ENCODE measurements at places on chromosomes 4 and X. TPM values are rescaled to one million over a fixed set of nuclear protein-coding genes. Genes with fewer than 3 reads are reported as not detected.
A peak's percentile ranks its signal among the peaks of the same experiment; 100 is the strongest.

- no peak for DNase-seq
- H3K36me3 ChIP-seq: no peaks in the 10 kb centered on the region
- no peak overlapping the region for H3K4me3 ChIP-seq
- no peaks in the 10 kb centered on the region for H3K4me1 ChIP-seq
These were observed 562.0 kb upstream of the AADAT start for GRCh38 chr4:170651786-170652185.

Gene ASB12
- 0.85 TPM for total RNA-seq

GRCh38 chrX:130082244-130083106 lies 27.8 kb downstream of the ELF4 start:
- H3K36me3 ChIP-seq: no peaks in the 10 kb centered on the region
- peak overlapping the region; percentile 3 for H3K4me3 ChIP-seq
- peak overlapping the region; percentile 27 for H3K27ac ChIP-seq

DNA sequence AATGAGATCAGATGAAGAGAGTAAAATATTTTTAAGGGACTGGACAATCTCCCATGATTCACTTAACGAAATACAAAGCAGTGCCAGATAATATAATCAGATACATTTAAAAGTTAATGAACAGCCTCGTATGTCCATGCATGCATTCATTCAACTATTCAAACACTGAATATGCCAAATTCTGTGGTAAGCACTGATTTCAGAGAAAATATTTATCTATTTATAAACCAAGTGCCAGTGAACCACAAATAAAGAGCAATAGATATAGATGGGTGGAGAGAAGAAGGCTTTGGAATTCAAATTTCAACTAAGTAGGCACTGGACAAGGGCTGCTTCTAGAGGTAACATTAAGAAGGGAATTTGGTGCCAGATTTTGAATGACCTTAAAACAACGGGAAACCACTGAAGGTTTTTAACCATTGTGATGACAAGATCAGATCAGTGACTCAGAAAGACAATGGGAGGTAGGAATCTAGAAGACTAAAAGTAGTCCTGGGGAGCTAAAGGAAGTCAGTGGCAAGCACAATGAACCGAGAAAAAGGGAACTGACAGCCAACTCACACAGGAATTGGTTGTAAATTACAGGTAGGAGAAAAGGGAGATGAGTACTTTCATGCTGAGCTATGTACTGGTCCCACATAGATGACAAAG lies 14.2 kb downstream of the ELOVL6 start:
- no peak overlapping the region for H3K27ac ChIP-seq
- H3K4me3 ChIP-seq: no peak overlapping the region
- no peak for DNase-seq
- no peaks in the 10 kb centered on the region for H3K4me1 ChIP-seq

DNA sequence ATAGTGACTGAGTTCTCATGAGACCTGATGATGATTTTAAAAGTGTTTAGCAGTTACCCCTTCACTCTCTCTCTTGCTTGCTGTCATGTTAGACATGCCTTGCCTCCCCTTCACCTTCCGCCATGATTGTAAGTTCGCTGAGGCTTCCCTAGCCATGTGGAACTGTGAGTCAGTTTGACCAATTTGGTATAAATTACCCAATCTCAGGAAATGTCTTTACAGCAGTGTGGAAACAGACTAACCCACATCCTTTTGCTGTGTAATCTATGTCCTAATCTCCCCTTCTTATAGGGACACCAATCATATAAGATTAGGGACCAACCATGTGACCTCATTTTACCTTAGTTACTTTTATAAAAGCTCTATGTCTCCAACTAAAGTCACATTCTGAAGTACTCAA lies 677.8 kb downstream of the ADGRL3 start:
- H3K4me1 ChIP-seq: no peaks in the 10 kb centered on the region
- no peak for DNase-seq

DNA sequence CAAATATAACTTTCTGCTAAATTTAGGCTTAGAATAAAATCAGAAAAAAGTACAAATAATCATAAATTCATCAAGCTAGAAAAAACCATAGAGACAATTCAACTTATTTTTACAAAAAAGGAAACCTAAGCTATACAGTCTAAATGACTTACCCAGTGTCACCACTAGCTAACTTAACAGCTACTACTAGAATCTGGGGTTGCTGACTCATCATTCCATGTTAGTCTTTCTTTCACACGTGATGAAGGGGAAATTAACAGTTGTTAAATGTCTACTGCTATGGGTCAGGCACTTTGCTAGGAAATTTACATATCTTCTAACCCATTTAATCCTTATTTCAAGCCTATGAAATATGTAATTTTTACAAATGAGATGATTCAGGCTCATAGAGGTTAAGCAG lies 349.3 kb upstream of the GALNT7 start:
- H3K27ac ChIP-seq: no peak overlapping the region
- H3K27me3 ChIP-seq: no peaks in the 10 kb centered on the region
- no peak overlapping the region for H3K4me3 ChIP-seq
- no peaks in the 10 kb centered on the region for H3K4me1 ChIP-seq
- no peak for DNase-seq
- H3K36me3 ChIP-seq: no peaks in the 10 kb centered on the region

- no peaks in the 10 kb centered on the region for H3K27me3 ChIP-seq
- H3K4me1 ChIP-seq: no peaks in the 10 kb centered on the region
- H3K27ac ChIP-seq: no peak overlapping the region
- no peak for DNase-seq
- no peak overlapping the region for H3K4me3 ChIP-seq
These were observed 165.3 kb upstream of the FAM241A start for GRCh38 chr4:111979921-111980320.

DNA sequence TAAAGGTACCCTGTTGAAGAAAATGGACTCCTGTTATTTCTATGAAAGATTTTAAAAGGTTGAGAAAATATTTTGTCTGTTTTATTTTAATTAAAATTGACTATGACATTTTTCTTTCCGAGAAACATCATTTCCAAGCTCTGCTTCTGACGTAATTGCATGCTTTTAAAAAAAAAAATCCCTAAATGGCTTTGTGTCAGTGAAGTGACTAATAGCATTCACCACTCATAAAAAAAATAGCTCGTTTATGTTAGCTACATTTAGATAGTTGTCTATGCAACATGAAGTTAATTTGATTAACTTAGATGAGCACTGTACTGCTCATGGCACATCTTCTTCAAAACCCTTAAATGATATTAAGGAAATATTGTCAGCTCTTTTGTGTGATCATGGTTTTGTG lies 105.1 kb upstream of the KLHL13 start:
- no peak overlapping the region for H3K27ac ChIP-seq
- H3K27me3 ChIP-seq: no peaks in the 10 kb centered on the region
- H3K36me3 ChIP-seq: no peaks in the 10 kb centered on the region
- H3K4me3 ChIP-seq: no peak overlapping the region
- H3K4me1 ChIP-seq: no peaks in the 10 kb centered on the region

Gene TMEM150C
- total RNA-seq: 14.2 TPM

Gene PNCK
- 4.0 TPM for total RNA-seq

DNA sequence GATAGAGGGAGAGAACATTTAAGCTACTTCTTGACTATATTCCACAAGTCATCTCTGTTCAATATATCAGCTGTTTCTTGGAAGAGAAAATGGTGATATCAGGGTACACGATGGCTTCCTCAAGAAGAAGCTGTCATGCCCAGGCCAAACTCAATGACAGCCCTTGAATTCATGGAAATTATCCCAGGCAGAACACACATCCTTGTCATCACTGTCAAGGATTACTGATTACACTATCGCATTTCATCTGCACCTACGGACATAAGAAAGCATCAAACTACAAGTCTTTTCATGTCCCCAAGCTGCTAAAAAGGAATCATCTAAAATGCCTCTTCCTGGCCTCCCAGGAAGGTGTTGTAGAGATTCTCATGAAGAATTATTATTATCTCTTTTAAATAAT lies 165.2 kb upstream of the SLC7A11 start:
- no peak overlapping the region for H3K4me3 ChIP-seq
- no peak for DNase-seq
- no peak overlapping the region for H3K27ac ChIP-seq
- H3K36me3 ChIP-seq: no peaks in the 10 kb centered on the region

- no peaks in the 10 kb centered on the region for H3K4me1 ChIP-seq
- no peak for DNase-seq
- no peak overlapping the region for H3K4me3 ChIP-seq
- H3K27ac ChIP-seq: no peak overlapping the region
These were observed 66.3 kb upstream of the PUDP start for GRCh38 chrX:7214251-7214650.

Gene USP17L25
- total RNA-seq: not detected

- no peak overlapping the region for H3K4me3 ChIP-seq
- H3K36me3 ChIP-seq: no peaks in the 10 kb centered on the region
- DNase-seq: no peak
- no peak overlapping the region for H3K27ac ChIP-seq
These were observed 726.1 kb upstream of the GALNTL6 start for GRCh38 chr4:171087089-171087488.

DNA sequence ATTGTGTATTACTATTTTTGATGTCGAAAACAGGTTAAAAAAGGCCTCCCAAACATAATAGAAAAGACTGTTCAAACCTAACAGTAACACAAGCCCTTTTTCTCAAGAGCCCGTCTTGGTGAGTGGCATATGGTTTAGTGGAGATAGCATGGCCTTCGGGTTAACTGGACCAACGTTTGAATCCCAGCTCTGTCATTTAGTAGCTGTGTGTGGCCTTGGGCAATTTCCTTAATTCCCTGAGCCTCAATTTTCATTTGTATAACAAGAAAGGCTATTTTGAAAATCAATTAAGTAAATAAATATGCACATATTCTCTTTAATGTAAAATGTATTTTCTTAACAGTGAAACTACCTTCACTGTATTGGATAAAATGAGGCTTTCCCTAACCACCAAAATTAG lies 62.3 kb downstream of the HELT start:
- no peaks in the 10 kb centered on the region for H3K27me3 ChIP-seq
- H3K4me1 ChIP-seq: no peaks in the 10 kb centered on the region
- H3K36me3 ChIP-seq: no peaks in the 10 kb centered on the region
- DNase-seq: no peak
- H3K27ac ChIP-seq: no peak overlapping the region

GRCh38 chrX:107721318-107721717 lies 54.3 kb downstream of the TSC22D3 start:
- H3K36me3 ChIP-seq: peaks cover 2% of the 10 kb centered on the region
- peaks cover 33% of the 10 kb centered on the region for H3K4me1 ChIP-seq
- H3K27ac ChIP-seq: peak overlapping the region; percentile 52
- no peak for DNase-seq
- no peak overlapping the region for H3K4me3 ChIP-seq
- H3K27me3 ChIP-seq: no peaks in the 10 kb centered on the region

DNA sequence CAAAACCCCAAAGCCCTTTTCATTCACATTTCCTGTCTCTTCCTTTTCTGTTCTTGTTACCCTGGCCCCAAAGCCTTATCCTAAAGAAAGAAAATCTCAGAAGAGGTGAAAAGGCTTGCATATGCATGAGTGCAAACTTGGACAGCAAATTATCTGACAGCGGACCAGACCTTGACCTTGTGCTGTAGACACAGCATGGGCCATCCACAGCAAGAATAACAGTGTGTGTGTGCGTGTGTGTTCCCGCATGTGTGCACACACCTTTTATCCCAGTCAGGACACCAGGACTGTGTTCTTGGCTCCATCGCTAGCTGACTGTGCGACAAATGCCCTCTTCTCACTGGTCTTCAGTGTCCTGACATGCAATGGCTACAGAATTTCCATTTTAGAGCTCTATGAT lies 35.3 kb downstream of the ZBTB49 start:
- H3K36me3 ChIP-seq: peaks cover 23% of the 10 kb centered on the region
- H3K4me3 ChIP-seq: no peak overlapping the region
- no peaks in the 10 kb centered on the region for H3K4me1 ChIP-seq
- H3K27ac ChIP-seq: no peak overlapping the region

GRCh38 chrX:110920991-110921390 lies 125.4 kb upstream of the CHRDL1 start:
- H3K27ac ChIP-seq: no peak overlapping the region
- no peak overlapping the region for H3K4me3 ChIP-seq
- DNase-seq: no peak
- H3K36me3 ChIP-seq: no peaks in the 10 kb centered on the region

DNA sequence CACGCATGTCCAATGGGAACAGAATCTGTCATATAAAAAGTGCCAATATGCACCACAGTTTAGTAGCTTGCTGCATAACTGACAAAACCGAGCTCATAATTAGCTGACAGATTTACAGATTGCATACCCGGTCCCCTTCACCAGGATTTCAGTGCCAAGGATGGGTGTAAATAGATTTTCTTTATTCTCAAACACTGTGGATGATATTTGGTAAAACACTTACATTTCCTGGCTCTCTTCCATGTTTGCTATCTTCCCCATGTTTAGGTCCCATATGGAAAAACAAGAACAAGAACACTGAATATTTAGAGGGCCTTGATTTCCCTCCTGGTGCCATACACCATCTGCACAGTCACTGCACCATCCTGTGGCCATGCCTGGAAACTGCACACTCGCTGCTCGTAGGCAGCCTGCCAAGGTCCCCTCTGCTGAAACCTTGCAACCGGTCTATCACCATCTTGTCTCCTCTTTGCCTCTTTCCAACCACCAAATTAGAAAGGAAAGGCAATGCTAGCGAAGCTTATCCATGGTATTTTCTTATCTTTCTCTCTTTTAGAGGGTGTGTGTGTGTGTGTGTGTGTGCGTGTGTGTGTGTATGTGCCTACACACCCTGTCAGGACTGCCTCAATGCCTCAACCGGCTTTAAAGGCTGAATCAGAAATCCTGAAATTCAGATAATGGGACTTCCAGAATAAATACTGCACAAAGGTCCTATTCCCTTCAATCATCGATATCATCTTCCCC lies 124.2 kb upstream of the MBNL3 start:
- H3K27me3 ChIP-seq: no peaks in the 10 kb centered on the region
- H3K36me3 ChIP-seq: no peaks in the 10 kb centered on the region
- no peak overlapping the region for H3K4me3 ChIP-seq
- no peak overlapping the region for H3K27ac ChIP-seq

- H3K4me1 ChIP-seq: no peaks in the 10 kb centered on the region
- no peak overlapping the region for H3K4me3 ChIP-seq
- no peaks in the 10 kb centered on the region for H3K27me3 ChIP-seq
- H3K27ac ChIP-seq: no peak overlapping the region
These were observed 145.9 kb upstream of the NLGN4X start for GRCh38 chrX:6374556-6374955.

DNA sequence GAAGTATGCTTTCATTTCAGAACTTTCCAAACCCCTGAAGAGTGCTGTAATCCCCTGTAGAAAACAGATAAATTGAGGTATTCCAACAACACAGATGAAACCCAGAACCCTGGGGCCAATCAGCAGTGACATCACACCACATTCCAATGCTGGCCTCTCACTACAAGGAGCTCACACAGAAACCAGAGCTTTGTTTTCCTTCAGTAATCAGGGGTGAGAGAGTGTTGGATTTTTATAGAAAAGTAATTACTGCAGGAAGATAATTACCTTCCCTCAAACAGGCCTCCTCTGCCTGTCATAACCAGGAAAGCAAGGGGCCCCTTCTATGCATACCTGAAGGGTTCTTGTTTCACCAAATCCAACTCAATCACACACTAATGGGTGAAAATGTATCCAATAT lies 246.2 kb downstream of the SCFD2 start:
- H3K27me3 ChIP-seq: no peaks in the 10 kb centered on the region
- H3K4me3 ChIP-seq: no peak overlapping the region
- H3K4me1 ChIP-seq: peaks cover 32% of the 10 kb centered on the region
- no peak for DNase-seq
- peak overlapping the region; percentile 60 for H3K27ac ChIP-seq

Data from right atrium auricular region (tissue), 2 donors.